ENCODE measurements at places on chromosomes 4 and X. TPM values are rescaled to one million over a fixed set of nuclear protein-coding genes. Genes with fewer than 3 reads are reported as not detected.
A peak's percentile ranks its signal among the peaks of the same experiment; 100 is the strongest.

- DNase-seq, result no peak
These were observed 140.6 kb downstream of the ARSF start for GRCh38 chrX:3181846-3182245.

GRCh38 chrX:129581904-129582303 is 41.8 kb downstream of the OCRL start:
- DNase-seq, result no peak

KIF4A gene
- total RNA-seq, result 39.6 TPM

GRCh38 chrX:97629597-97629985 is 745.9 kb downstream of the RPA4 start:
- no peak for DNase-seq

GRCh38 chr4:4308800-4309441 is 18.9 kb downstream of the ZBTB49 start:
- DNase-seq, result no peak

DNA sequence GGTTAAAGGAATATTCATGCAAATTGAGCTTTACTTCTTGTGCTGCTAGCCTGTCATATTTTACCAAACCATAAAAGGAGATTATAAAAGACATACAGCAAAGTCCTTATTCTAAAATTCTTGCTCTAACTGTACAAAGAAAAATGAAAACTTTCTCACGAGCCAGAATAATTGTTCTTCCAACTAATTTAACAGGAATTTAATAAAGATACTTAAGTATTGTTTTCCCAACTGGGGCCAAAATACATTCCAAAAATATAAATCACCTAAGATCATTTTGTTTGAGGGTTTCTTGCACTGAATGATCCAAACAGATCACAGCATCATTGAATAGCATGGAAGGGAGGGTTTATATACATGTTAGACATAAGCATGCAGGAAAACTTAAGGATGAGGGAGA is 127.1 kb upstream of the PCDH18 start:
- no peak for DNase-seq

SAGE1 gene
- total RNA-seq, result not detected

- DNase-seq, result no peak
These were observed 26.1 kb upstream of the MAMLD1 start for GRCh38 chrX:150337026-150337425.

DNA sequence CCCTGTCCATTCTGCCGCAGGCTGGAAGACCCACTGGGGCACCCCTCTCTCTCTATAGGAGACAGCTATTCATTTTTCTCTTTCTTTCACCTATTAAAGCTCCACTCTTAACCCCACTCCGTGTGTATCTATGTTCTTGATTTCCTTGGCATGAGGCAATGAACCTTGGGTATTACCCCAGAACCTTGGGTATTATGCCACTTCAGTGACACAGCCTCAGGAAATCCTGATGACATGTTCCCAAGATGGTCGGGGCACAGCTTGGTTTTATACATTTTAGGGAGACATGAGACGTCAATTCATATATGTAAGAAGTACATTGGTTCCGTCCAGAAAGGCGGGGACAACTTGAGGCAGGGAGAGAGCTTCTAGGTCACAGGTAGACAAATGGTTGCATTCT is 13.4 kb downstream of the HTT-AS start:
- DNase-seq, result no peak

GRCh38 chr4:182554736-182555135 is 311.5 kb downstream of the TENM3 start:
- no peak for DNase-seq

- DNase-seq, result no peak
These were observed 641.4 kb downstream of the ZNF674 start for GRCh38 chrX:45903781-45904201.

GRCh38 chr4:183450108-183450507 is 5.7 kb downstream of the CDKN2AIP start:
- DNase-seq, result no peak

FGF13 gene
- total RNA-seq, result 7.1 TPM

BST1 gene
- total RNA-seq, result 0.72 TPM

GRCh38 chr4:113547487-113548042 is 214.0 kb downstream of the CAMK2D start:
- DNase-seq, result peak; percentile 93

DNA sequence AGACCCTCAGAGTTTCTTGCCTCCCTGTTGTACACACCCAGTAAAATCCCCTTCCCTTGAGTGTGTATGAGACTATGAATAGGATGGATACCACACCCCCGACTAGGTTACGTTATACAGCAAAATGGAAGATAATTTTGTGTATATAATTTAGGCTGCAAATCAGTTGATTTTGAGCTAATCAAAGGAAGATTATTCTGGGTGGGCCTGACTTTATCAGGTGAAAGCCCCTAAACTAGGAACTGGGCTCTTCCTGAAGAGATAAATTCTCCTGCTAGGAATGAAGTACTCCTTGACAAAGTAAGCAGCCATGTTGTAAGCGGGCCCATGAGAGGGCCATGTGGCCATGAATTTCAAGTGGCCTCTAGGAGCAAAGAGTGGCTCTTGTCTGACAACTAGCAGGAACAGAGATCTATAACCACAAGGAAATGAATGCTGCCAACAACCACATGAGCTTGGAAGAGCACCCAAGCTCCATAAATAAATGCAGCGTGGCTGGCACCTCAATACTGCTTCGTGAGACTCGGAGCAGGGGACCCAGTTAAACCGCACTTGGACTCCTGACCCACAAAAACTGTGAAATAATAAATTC is 646.4 kb downstream of the IL1RAPL1 start:
- no peak for DNase-seq

Data from Caco-2 (cell line).